GM10248 (cell line): ENCODE measurements at places on chromosomes 7 and 10.

DNA sequence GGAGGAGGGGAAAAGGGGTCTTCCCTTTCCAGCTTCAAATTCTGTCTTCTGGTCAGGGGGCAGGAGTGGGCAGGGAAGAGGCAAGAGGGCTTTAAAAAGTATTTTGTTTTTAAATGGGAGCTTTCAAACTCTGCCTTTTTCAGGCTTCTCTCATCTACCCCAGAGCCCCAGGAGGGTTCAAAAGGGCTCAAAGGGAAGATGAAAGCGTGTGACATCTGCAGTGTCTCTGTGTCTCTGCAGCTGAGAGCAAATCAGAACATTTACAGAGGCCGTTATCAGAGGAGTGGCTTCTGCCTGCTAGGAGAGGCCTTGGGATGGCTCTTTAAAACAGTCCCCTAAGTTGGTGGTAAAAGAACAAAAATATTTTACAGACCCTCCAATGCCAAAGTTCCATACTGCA, 30.3 kb downstream of the TRIM8 start:
- peak; percentile 26 for DNase-seq

- DNase-seq: no peak
Measured at GRCh38 chr7:74115326-74115725, 31.7 kb downstream of the LIMK1 start.

GRCh38 chr7:52547308-52547910, 488.0 kb upstream of the POM121L12 start:
- no peak for DNase-seq

GRCh38 chr10:6701289-6701688, 121.2 kb upstream of the PRKCQ start:
- DNase-seq: no peak

DNA sequence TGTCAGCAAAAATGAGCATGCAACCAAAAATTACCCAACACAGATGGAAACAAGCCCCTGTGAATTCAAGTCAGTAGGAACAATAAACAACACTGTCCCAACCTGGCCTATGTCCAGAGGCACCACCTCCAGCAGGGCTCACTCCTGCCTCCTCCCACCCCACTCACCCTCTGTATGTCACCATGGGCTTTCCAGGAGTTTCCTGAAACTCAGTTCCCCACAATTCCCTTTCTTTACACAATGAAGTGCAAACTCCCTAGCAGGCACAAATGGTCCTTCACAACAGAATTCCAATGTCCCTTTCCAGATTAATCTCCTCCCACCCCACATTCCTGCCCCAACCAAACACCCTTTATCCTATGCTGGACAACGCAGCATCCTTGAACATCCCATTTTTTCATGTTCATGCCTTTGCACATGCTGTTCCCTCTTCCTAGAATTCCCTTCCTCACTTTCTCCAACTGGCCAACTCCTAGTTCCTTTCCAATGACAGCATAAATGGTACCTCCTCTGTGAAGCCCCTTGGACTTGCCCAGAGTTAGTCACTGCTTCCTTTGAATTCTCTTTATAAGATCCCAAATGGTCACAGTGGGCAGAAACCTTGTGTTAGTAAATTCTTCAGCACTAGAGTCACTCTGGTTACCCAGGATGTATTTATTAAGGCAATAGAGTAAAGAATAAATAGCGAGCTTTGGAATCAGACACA, 157.5 kb downstream of the SLIT1 start:
- no peak for DNase-seq

GRCh38 chr10:79404231-79404609, 41.2 kb downstream of the ZCCHC24 start:
- no peak for DNase-seq

DNA sequence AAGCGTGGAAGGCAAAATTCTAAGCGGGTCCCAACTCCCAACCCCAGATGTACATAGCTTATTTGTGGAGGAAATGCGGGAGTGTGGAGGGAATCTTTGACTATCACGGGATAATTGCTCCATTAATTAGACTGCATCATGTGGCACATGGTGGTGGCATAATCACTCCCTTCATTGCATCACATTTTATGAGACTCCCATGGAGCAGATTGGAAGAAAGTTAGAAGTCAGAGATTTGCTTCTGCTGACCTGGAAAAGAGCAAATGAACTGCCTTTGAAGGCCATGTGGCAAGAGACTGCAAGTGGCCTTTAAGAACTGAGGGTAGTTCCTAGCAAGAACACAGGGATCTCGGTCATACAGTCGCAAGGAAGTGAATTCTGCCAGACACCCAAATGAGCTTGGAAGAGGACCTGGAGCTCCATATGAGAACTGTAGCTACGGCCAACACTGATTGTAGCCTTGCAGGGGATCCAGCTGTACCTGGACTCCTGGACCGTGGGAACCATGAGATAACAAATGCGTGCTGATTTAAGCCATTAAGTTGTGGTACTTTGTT, 37.1 kb upstream of the ITGB1 start:
- no peak for DNase-seq

GRCh38 chr7:29289156-29290021, 94.8 kb downstream of the CHN2 start:
- DNase-seq: peak; percentile 27

GRCh38 chr7:76231071-76231470, 29.4 kb downstream of the SRRM3 start:
- DNase-seq: no peak

DNA sequence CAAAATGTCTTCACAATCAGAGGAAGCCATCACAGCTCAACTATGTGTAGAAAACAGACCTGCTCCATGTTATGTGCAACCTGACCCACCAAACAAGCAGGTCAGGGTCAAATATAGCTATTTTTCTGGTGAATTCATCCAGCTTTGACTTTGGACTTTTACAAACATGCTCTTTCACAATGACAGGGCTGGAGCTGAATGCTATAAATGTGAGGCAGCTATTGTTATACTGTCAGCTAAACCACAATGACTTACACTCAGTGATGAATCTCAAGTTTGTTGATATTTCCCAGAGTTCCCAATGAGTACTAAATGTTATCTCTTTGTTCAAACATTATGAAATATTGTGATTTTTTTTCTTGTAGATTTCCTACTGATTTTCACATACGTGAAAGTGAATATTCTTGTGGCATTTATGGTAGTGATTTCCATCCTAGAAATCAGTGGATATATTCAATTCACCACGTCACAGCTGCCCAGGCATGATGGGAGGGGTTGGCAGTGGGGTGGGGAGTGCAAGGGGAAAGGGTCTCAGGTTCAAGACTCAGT, 2.5 kb upstream of the ITIH2 start:
- DNase-seq: no peak

DNA sequence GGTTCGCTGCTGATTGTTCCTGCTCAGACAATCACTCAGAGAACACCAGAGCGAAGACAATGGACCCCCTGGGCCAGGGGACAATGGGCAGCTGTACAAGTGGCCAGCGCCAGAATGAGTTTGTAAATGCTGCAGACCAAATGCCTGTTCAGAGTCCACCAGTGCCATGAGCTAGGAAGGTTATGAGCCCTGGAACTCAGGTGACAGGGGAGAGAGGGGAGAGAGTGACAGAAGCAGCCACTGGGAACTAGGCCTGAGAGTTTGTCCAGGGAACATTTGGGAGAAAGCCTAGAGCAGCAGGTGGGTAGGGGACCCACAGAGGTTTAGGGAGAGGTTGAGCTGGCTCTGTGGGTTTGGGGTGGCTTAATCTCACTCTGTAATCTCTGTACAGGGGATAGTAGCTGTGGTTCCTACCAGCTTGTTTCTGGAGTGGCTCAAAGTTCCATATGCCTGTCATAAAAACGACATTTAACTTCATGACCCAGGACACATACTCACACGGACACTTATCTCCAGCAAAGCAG, 60.4 kb downstream of the C10orf105 start:
- no peak for DNase-seq

DNA sequence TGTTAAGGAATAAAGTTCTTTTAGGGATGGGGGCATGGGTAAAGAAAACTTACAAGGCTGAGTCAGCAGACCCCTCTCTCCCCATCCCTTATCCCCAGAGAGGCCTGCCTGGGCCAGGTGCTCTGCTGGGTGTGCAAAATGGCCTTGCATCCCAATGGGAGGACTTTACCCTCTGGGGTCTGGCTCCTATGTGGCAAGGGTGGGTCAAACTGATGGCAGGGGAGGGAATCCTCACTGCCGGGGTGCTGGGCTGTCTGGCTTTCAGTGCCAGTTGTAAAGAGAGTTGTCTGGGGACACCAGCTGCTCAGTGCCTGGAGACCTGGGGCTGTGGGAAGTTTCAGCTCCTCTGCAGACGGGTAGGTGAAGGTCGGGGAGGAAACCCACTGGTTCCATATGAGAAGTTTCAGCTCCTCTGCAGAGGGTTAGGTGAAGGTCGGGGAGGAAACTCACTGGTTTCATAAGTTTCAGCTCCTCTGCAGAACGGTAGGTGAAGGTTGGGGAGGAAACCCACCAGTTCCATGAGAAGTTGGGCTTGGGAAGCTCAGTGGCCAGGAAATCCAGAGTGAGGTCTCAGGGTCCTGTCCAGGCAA, 127.2 kb upstream of the PODXL start:
- DNase-seq: peak; percentile 25

DNA sequence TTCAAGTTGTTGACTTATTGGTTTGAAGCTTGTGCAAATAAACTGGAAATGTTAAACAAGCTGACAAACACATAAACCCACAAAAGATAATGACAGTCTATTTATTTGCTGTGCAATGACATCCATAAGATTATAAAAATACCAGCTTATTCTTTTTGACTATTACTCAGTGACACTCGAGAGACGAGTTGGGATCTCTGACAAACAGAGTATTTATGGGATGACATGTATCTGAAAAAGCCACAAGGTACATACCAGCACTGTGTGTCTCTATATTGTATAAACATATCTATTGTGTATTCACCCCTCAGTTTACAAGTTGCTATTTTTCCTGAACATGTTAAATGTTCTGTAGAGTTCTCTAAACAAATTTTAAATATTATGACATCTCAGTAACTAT, 88.9 kb downstream of the CHRM2 start:
- DNase-seq: no peak

GRCh38 chr10:7042000-7042399, 368.8 kb downstream of the SFMBT2 start:
- DNase-seq: no peak

DNA sequence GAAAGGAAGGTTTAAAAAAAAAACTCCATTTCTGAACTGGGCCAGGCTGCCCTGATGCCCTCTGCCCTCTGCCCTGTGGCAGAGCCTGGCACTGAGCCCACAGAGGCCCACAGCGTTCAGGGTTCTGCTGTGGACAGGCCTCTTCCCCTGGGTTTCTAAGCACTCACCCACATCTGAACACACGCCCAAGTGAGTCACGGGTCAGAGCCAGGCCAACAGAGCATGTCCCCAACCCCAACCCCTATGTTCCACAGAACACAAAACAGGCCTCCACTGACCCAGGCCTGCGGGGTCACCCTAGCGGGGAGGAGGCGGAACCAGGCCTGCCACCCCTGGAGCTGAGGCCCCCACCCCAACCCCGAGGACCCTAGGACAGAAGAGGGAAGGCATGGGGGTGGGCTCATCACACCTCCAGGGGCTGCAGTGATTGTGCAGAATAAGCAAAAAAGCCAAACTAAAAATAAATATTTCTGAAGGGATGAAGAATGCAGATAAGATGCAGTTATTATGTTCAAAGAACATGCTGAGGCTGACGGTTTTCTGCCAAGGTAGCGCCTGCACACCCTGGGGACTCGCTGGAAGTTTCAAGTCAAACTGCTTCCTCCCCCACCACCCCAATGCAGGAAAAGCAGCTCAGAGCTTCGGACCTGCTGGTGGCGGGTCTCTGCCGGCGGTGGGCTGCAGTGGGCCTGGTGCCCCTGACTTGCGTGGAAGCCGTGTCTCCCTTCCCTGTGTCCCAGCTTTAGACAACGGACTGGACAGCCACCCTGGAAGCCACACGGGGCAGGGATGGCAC, 5.4 kb downstream of the WDR86 start:
- DNase-seq: no peak

- DNase-seq: no peak
Measured at GRCh38 chr7:132138817-132139216, 437.5 kb downstream of the PLXNA4 start.
